ENCODE measurements at places on chromosomes 6 and 20.

DNA sequence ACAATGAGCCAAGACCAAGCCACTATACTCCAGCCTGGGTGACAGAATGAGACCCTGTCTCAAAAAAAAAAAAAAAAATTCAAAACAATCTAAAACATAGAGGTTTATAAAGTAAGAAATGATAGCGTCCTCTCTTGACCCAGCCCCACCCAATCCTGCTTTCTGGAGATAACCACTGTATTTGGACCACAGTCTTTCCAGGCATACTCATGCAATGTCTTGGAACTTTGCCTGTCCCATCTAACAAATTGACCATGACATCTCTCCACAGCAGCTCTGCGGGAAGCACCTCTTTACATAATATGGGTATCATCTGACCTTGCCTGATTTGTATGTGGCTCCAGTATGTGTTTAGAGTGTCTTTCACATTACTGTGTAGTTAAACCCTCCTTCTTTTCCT is 9.1 kb upstream of the SHLD1 start:
- no peak for DNase-seq

DNA sequence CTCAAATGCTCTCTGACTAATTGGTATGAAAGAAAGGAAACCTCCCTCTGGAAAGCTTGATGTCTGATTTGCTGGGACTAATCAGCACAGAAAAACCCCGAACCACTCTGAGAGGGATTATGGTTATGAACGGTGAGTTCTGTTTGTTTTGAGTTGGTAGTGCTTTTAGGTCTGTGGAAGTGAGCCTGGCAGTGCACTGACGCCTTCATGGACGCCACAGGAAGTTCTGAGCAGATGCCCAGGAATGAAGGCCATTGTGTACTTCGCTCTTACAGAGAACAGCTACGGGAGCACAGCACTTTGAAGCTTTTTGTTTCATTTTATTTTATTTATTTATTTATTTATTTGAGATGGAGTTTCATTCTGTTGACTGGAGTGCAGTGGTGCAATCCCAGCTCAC is 754.1 kb downstream of the QKI start:
- DNase-seq, result no peak

GRCh38 chr6:107101686-107102413 is 13.5 kb downstream of the BEND3 start:
- DNase-seq, result no peak

DNA sequence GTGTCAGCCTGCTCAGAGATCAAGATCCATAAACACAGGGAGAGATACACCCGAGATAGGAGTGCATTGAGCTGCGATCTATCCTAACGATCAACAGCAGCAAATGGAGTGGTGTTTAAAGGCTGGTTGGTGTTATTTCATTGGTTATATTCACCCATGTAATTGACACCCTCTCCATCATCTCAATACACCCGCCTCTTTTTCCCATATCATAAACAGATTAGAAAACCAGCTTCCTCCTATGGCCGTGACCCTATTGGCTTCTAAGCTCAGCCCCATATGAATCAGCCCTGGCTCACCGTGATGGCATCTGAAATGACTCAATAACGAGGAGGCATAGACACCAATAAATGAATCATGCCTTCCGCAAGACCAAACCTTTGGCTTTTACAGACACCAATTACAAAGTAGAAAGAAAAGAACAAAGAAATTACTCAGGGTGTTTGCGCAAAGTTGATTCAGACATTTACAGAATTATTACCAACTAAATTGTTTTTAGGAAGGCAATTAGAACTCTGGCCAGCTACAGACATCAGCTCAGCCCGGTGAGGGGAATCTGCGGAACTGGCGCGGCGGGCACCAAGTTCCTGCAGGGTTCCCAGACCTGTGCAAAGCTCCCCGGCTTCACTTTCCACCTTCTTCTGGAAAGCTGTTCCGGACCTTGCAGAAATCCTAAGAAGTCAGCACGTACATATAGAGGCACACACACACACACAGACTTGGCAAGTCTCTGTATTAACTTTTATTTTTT is 11.5 kb downstream of the PMEPA1 start:
- peak; percentile 73 for DNase-seq

DNA sequence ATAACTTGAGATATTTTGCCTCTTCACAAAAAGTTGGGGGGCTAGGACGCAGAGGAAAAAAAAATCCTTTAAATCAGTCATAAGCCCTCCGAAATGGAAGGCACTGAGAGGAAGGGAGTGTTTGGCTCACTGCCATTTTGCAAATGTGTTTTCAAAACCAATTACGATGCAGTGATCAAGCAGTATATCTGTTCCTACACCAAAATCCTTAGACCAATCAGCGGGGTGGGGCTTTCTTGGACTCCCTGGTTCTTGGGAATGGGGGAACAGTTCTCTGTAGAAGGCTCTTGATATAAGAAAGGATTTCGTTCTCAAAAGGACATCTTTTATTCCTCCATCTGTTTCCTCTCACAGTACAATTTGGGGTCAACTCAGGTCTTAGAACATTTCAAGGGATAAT is 478.6 kb upstream of the JARID2 start:
- DNase-seq, result no peak

DNA sequence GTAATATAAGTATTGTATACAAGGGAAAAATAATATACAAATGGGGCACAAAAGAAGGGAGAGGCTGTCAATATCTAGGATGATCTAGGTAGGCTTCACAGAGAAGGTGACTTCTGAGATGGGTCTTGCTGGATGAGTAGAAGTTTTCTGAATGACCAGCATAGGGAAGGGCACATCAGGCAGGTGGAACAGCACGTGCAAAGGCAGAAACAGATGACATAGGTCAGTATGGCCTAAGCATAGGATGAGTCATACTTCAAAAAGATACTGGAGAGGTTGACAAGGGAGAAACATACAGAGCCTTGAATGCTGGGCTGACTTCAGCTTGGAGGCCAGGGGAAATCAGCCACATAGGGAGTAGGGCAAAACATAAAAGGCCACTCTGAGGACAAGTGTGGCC is 31.9 kb upstream of the SIRPA start:
- no peak for DNase-seq

- no peak for DNase-seq
Measured at GRCh38 chr6:1764397-1764987, 154.8 kb downstream of the FOXC1 start.

DNA sequence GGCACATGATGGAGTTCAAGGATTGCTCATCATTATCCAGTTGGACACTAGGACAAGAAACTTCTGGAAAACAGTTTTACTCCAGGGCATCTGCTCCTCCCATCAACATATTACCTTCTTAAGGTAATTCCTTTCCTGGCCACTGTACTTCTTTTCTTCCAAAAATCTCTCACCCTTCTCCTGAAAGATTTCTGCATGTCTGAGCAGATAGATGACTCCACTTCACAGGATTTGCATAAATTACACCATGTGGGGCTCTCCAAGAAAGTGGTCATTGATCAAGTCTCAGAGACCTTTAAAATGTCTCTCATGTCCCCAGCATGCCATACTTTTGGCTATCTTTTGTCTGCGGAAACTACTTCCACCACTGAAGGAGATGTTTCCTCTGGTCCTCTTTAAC is 103.2 kb upstream of the TNFAIP3 start:
- DNase-seq, result no peak

GRCh38 chr6:106250953-106251352 is 74.6 kb downstream of the ATG5 start:
- DNase-seq, result no peak

DNA sequence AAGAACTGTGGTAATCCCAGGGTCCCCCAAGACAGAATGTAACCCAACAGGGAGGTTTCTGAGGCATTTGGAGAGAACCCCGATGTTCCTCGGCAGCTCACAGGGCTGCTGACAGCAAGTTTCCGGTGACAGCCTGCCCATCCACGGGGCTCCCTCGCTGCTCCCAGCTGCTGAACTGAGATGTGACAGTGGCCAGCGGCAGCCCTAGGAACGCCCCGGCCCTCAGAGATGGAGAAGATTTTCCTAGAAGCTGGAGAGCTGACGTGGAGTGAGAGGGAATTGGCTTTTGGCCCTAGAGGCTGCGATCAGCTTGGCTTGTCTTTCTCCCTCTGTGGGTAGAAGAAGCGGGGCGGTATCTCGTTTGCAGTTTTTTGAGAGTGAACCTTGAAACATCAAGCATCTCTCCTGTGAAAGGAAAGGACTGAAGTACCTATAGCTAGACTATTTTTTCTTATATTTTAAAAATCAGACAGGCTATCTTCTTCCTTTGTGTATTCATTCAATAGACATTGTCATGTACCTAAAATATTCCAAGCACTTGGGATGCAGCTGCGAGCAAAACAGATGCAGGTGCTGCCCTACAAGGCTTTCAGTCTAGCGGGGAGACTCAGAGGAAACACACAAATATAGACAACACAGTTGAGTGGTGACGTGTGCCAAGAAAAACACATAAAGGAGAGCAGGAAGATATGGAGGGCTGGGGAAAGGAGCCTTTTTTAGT is 28.4 kb upstream of the NFATC2 start:
- DNase-seq, result no peak

GRCh38 chr6:55652429-55652828 is 73.4 kb upstream of the HMGCLL1 start:
- DNase-seq, result no peak

- peak; percentile 73 for DNase-seq
Measured at GRCh38 chr20:62808211-62808865, 3.7 kb downstream of the OGFR start.

DNA sequence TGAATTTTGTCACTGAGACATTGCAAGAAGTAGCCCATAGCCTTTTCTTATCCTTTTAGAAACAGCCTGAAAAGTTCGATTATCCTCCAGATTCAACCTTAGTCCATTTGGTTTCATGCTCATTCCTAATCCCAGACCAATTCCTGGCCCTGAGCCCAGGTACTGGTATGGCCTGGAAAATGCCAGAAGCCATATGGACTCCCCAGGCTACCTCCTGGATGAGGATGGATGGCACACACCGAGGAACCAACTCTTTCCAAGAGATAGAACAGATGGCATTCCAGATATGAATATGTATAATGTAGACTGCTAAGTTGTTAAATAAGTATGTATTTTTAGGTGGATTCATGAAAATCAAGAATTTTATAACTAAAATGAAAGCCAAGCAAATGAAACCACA is 51.6 kb upstream of the SNAP25 start:
- no peak for DNase-seq

- DNase-seq, result no peak
Measured at GRCh38 chr20:32528171-32528891, 56.8 kb downstream of the NOL4L start.

- DNase-seq, result no peak
Measured at GRCh38 chr20:11170565-11170964, 496.8 kb upstream of the JAG1 start.

All from CD4-positive, alpha-beta T cell treated with Interleukin-15 for 4 hours (primary cell).